ENCODE measurements at places on chromosomes 11 and 22.
A peak's percentile ranks its signal among the peaks of the same experiment; 100 is the strongest.

DNA sequence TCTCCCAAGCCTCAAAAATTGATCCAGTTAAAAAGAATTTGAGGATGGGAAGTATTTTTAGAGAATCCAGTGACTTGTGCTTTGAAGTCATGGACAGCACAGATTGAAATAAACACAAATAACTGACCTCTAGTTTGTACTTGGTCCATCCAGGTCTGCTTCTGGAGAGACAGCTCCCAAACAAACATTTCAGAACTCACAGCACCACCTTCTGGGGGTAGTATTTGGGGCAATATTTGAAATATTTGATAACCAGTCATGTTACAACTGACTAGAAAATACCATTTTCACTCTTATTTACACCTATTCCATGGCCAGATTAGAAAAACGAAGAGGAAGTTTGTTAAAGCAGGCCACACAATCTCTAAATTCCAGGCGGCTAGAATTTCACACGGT lies 56.2 kb downstream of the CTSC start:
- no peak for DNase-seq

- peak; percentile 64 for DNase-seq
Observed at GRCh38 chr22:41302021-41302767, 869 bp downstream of the ZC3H7B start.

DNA sequence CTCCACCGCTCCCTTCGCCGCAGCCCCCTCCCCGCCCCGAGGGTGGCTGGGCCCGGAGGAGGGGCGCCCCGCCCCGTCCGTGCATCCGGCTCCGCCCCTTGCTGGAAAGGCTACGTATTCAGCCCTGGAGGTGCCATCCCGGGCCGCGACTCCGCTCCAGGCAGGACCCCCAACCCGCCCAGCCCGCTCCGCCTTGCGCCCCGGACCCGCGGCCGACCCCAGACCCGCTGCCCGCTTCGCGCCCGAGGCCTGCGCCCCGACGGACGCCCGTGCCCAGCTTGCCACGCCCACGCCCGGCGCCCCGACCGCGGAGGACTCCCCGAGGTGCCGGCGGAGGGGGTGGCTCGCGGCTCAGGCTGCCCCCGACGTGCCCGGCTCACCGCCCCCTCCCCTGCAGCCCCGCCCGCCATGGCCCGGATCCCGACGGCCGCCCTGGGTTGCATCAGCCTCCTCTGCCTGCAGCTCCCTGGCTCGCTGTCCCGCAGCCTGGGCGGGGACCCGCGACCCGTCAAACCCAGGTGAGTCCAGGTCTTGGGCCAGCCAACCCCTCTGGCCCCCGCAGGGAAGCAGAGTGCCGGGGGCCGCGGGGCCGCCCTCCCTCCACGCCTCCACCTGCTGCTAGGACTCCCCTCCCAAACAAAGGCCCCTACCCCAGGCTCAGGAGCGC lies at the start of gene ADM2:
Gene ADM2 (plus strand): TSS at position 104 of the 667 bp plus-strand sequence. CDS start 305 bp downstream, at position 409.
- DNase-seq: peak; percentile 87

DNA sequence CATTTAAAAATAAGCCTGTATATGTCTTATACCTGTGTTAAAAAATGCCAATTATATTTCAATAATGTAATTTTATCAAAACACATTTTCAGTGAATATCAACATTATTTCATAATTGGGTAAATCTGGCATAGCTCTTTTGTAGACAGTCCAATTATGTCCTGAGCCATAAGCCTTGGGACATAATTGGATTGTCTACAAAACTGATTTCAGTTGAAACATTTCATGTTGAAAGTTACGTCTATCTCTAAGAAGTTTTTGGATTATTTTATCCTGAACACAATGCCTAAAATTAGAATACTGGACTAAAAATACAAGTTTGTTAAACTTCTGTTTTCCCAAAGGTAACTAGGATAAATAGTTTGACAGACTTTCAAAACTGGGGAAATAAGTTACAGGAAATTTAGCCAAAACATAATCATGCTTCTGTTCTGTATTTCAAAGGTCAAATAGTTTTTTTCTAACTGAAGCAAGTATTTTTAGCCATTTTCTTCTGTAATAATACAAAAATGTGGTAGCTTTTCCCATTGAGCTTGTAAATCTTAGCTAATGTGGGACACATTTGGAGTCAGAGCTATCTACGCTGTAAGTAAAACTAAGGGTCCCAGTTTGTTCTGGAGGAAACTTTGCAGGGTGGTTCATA lies 100.7 kb upstream of the BIRC3 start:
- no peak for DNase-seq

GRCh38 chr11:95306801-95307200 lies 75.8 kb upstream of the SESN3 start:
- no peak for DNase-seq

- DNase-seq: no peak
Observed at GRCh38 chr11:64969209-64969608, 2.7 kb downstream of the MAJIN start.

GRCh38 chr11:7080900-7081299 lies 7.9 kb upstream of the RBMXL2 start:
- no peak for DNase-seq

- DNase-seq: no peak
Observed at GRCh38 chr11:70604630-70605467, 206.5 kb downstream of the CTTN start.

DNA sequence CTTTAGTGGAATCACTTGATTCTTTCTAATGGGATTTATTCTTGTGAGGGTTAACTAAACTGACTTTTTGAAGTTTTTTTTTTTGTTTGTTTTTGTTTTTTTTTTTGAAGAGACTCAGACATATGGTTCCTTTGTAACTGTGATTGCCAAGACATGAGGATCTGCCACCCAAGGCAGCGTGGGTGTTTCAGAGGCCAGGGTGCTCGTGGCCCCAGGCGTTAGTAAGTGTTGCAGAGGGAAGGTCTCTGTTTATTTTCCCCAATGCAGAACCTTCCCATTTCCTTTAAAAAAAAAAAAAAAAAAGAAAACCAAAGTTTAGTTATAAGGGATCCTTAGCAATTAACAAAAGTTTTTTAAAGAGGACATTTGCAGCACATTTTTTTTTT lies 94.8 kb downstream of the CTTN start:
- no peak for DNase-seq

GRCh38 chr11:108063410-108063809 lies 54.7 kb downstream of the CUL5 start:
- no peak for DNase-seq

GRCh38 chr22:44601725-44602124 lies 100.3 kb upstream of the PRR5 start:
- no peak for DNase-seq

GRCh38 chr11:65868076-65868667 lies 4.4 kb downstream of the EFEMP2 start:
- peak; percentile 88 for DNase-seq

DNA sequence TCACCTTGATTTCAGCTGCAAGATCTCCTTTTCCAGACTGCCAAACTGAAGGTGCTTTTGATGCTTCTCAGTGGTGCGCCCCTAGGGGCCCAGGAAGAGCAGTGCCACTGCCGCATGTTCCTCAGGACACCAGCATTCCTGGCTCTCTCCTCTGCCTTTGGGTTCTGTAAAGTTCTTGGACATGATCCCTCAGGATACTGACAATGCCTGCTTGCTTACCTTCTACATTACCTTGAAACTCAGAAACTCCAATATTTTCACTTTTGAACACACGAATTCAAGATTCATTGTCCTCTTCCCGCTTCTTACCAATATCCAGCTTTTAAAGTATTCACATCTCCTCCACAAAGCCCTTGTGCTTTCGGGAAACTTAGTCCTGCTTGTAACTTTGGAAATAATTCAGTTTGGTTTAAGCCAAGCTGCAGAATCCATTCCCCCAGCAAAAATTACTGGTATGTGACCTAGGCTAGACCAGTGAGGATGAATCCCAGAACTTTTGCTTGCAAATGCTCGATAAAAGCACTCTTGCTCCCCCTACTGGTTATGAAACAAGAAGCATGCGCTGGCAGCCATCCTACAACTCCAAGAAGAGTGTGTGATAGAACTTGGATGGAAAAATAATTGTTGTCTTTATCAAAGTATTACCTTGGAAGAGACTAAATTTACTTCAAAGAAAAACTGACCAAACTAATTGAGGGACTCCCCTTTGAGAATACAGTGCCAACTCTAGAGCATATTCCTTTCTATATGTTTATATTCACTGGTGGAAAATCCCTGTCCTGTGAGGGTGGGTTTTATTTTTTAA lies 16.5 kb upstream of the OR5B21 start:
- peak; percentile 92 for DNase-seq

- DNase-seq: no peak
Observed at GRCh38 chr22:31530823-31531195, 34.5 kb downstream of the SFI1 start.

- DNase-seq: no peak
Observed at GRCh38 chr11:111945198-111945597, 8.1 kb downstream of the DIXDC1 start.

- DNase-seq: no peak
Observed at GRCh38 chr11:71498091-71498490, 29.0 kb upstream of the KRTAP5-7 start.

GRCh38 chr22:26865021-26865420 lies 207.6 kb downstream of the MIAT start:
- no peak for DNase-seq

- peak; percentile 87 for DNase-seq
Observed at GRCh38 chr11:36376888-36377758, 81.0 kb downstream of the PRR5L start.

- DNase-seq: no peak
Observed at GRCh38 chr22:37039466-37039865, 12.1 kb upstream of the KCTD17 start.

DNA sequence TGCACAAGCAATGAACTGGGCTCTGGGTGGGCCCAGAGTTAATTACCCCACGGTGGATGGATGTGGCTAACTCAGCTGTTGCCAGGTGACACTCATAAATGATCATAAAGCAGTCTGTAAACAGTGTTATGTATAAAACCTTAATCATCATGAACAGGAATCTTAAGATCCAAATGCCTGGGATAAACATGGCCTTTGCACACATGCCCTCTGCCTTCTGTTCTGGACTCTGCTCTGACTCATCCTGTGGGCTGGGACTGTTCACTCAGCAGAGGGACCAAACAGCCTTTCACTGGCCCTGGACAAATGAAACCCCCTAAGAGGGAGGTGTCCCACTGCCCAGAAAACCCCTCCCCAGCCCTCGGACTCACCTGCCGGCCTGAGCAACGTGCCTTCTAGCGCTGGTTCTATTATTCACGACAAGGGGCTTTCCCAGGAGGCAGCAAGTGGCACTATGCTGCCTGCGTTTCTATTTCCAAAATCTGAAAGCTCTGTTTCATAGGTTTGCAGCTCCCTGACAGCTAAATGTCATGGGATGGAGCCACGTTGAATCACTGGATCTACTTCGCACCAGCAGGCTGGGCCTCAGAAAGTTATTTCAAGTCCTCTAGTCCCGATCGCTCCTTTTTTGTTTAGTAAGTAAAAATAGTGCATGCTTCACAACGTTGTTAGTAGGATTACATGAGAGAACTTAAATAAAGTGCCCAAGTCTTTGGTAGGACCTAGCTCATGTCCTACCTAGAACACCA lies 53.0 kb downstream of the LARGE1 start:
- DNase-seq: no peak

DNA sequence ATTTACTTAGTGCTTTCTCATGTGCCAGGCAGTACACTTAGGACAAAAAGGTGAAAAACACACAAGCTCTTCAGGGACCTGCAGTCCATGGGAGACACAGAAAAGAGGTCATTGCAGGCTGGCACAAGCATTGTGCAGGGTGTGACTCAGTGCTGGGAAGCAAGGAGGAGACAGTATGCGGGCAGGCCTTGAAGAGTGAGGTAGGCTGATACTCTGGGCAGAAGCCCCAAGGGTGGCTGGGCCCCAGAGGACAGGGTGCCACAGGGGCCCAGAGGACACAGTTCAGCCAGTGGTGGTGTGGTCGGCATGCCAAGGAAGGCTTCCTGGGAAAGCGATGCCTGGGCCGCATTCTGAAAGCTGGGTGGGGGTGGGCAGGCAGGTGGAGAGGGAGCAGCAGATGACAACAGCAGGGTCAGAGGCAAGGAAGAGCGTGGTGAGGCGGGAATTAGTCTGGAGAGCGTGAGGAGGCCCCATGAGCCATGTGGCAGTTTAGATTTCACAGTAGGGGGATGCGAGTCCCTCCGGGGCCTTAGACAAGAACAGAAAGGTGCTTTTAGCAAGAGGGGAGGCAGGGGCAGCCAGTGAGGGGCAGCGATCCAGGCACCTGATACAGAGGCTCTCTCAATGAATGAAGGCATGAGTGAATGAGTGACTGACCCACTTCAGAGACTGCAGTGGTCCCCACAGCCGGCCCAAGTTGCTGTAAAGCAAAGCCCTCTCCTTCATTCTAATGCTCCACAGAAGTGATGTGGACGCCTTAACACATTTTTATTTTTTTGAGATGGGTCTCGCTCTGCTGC lies 6.8 kb downstream of the C11orf24 start:
- DNase-seq: no peak

DNA sequence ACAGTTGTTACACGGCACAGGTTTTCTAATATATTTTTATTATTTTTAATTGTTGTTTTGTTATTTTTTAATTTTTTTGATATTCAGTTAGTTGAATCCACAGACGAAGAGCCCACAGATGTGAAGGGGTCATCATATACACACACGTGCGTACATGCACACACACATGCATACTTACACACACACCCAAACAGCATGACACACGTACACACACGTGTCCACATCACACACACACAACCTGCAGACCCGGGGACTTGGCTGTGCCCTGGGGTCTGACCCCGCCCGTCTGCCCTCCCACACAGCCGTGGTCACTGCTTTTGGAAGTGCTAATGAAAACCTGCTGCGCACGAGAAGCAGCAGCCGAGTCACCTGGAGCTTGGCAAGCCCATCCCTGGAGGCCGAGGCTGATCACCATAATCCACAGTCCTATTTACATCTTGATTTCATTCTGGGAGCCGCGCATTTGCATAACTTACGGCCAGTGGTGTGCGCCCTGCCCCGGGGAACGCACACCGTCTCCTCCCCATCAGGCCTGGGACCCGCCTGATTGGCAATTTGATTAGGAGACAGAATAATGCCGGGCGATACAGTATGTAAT lies 110.3 kb downstream of the BRD1 start:
- DNase-seq: no peak

DNA sequence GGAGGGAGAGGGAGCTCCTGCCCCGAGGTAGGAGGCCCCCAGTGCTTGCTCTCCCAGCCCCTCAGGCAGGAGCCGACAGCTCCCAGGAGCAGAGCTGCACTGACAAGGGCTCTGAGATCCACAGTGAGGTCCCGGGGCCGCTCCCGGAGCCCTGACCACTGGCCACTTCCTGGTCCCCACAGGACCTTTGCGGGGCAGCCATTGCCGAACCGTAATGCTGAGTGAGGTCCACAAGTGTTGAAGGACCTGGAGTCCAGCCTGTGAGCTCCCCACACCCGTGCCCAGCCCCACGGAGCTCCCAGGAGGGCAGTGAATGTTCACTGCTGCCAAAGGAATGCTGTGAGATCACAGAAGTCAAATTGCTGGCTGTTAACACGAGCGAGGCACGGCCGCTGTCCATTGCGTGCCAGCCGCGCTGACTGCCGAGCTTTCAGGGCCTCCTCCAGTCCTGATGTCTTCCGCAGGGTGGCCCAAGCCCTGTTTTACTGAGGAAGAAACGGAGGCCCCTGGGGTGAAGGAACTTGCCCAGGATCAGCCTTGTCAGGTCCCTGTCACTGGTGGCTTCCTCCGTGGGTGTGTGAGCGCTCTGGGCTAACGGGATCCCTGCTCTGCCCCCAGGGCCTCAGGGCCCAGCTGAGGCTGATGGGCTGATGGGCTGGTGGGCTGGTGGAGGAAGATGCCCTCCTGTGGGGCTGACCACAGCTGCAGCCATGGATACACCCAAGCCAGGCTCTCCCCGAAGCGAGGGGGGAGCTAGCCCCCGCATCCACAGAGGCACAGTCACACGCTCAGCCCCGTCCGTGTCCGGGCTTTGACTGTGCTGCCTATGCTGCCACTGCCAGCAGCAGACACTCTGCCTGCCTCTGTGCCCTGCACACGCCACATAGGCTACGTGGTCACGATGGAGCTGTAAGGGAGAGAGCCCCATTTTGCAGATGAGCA lies 70.8 kb downstream of the WNT7B start:
- no peak for DNase-seq

Measured in GM23338 (cell line).